ENCODE measurements at places on chromosomes 2 and 18.

- DNase-seq = no peak
Observed at GRCh38 chr18:45954070-45954934, 12.8 kb downstream of the EPG5 start.

DNA sequence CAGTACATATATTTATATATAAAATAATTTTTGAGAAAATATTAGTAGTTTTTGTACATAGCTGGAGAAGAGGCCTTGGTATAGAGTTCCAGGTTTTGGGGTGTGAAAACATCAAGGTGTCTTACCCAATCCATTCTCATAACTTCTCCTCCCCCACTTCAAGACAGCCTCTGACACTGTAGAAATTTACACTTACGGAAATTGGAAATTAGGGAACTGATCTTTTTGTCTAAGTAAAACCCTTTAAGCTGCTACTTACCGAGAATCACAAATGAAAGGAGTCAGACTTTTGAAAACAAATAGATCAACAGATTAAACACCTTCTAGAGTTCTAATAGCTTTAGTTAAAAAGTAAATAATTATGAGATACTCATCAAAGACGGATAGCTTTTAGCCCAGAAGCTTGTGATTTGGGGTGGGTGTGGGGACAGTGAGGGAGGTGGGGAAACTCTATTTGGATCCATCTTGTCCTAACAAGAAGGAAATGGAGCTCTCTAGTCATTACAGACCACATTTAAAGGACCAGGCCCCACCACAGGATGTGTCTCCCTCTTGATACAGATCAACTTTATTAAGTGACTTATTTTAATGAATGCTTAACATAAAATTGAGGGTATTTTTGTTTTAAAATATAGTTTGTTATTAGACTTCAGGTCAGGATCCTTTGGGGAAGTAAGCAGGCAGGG lies 11.1 kb upstream of the FBXO11 start:
- no peak for DNase-seq

- no peak for DNase-seq
Observed at GRCh38 chr18:6249170-6249569, 165.5 kb downstream of the L3MBTL4 start.

DNA sequence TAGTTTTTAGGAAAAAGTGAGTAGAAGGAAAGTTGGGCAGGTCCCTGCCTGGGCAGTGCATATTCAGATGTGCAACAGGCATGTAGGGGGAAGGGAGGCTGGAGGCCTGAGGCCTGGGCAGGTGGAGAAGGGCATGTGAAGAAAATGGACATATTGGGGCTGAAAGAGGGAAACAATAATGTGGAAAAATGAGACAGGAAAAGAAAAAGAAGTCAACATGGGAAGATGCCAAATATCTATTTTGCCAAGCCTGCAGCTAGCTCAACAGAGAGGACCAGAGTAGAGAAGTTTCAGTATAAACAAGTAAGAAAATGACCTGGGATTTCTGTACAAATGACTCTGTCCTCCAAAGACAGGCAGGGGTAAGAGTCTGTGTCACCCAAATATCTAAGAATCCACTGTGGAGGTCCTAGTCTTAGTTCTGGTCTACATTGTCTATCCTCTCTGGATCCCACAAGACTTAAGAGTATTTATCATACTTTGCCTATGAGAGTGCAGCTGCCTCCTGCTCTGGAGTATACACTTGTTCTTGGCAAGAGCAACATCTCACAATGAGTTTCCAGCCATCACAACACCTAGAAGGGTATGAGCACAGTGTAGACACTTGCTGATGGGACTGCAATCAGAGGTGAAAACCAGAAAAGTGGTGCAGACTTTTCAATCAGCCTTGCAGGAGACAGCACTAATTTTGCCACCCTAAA lies 80.2 kb downstream of the CLHC1 start:
- DNase-seq = no peak

DNA sequence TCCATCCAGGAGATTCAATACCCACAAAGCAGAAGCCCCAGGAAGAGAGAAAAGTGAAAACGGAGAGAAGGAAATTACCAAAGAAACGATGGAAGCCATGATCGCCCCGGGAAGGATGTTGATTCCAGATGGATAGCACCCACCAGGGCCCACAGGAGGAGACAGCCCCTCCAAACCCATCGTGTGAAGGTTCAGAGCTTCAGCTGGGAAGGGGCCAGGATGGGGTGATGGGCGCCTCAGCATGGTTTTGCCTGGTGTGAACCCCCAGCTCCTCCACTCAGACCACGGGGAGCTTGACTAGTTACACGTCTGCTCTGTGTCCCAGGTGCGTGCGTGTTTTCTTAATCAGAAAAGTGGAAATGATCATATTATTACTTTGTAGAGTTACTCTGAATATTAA lies 264.5 kb downstream of the EIPR1 start:
- DNase-seq = no peak

DNA sequence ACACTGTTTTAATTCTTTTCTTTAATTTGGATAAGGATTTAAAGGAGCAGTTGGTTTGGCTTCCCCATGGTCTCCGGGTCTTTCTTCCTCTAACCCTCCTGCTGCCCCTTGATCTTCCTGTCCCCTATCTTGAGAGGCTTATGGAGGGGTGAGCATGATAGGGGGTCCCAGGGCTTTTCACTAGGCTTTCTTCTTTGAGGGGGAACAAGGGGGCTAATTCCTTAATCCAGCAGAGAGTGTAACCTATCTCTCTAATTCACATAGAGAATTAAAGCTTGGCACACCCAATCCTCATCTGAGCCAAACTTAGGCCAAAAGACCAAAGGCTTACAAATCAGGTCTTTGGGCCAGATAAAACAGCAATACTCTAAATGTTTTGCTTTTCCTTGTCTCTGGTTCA lies 21.5 kb upstream of the C2orf66 start:
- DNase-seq = no peak

All from LNCaP clone FGC (cell line).